ENCODE measurements at places on chromosomes 2 and 18.

- DNase-seq, result no peak
Observed at GRCh38 chr2:40548521-40548920, 96.6 kb upstream of the SLC8A1 start.

DNA sequence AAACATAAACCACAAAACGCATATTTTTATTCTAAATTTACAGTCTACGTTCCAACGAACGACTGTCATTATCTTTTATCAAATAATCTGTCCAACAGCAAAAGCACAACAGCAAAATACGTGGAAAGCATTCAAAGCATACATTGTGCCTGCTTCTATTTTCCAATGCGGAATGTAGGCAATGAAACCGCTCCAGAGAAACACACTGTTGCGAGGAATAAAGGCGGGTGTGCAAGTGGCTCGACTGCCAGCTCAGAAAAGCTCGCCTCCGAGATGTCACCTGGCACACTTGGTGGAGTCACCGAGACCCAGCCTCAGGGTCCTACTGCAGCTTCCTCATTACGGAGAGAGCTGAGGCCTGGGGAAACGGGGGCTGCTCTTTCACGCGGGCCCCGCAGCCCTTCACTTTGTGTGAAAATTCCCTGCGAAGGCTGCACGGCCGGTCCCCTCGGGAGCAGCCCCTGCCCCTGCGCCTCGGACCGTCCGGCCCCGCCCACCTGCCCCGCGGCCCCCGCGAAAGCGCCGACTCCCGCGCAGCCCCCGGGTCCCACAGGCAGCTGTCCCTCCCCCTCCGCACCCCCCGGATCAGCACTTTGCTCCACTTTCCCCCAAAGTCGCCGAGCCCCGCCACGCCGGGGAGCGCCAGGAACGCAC lies 752 bp downstream of the MGAT4A start:
- DNase-seq, result no peak

GRCh38 chr2:30231212-30231995 lies at the start of gene LBH:
LBH (plus strand) TSS chr2:30231534; CDS start chr2:30231739, 205 bp downstream.
- peak; percentile 81 for DNase-seq

- no peak for DNase-seq
Observed at GRCh38 chr2:86634352-86634751, 10.7 kb upstream of the RNF103 start.

DNA sequence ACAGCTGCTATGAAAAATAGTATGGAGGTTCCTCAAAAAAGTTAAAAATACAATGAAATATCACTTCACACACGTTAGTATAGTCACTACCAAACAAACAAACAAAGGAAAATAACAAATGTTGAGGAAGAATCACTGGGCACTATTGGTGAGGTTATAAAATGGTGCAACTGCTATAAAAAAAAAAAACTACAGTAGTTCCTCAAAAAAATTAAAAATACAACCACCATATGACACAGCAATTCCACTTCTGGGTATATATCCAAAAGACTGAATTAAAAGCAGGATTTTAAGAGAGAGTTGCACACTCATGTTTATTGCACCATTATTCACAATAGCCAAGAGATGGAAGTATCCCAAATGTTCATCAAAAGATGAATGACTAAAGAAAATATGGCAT lies 80.9 kb upstream of the POU3F3 start:
- peak; percentile 60 for DNase-seq

GRCh38 chr18:13620206-13620672 lies 106.1 kb downstream of the FAM210A start:
- DNase-seq, result no peak

- no peak for DNase-seq
Observed at GRCh38 chr2:27227501-27227900, 10.3 kb downstream of the CAD start.

- peak; percentile 58 for DNase-seq
Observed at GRCh38 chr18:79825913-79826312, 28.2 kb downstream of the KCNG2 start.

- DNase-seq, result no peak
Observed at GRCh38 chr2:4140281-4140970, 437.1 kb downstream of the DCDC2C start.

GRCh38 chr2:108538000-108538625 lies 3.8 kb downstream of the LIMS1 start:
- DNase-seq, result no peak

DNA sequence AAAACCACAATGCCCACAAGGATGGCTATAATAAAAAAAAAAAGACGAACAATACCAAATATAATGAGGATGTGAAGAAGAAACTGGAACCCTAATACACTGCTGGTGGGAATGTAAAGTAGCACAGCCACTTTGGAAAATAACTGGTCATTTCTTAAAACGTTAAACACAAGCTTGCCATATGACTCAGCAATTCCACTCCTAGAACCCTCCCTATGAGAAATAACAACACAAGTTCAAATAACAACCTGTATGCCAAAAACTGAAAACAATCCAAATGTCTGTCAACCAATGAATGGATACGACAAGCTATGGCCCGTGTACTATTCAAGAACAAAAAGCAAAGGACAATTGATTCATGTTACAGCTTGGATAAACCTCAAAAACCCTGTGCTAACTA lies 7.0 kb upstream of the ALPK2 start:
- no peak for DNase-seq

- DNase-seq, result no peak
Observed at GRCh38 chr2:23629772-23630480, 244.9 kb downstream of the KLHL29 start.

GRCh38 chr18:10748641-10749040 lies 222.8 kb downstream of the NAPG start:
- DNase-seq, result no peak

Data from inflammatory macrophage treated with lipopolysaccharide for 4 hours (primary cell).